Activated CD4-positive, alpha-beta T cell treated with anti-CD3 and anti-CD28 coated beads for 24 hours (primary cell): ENCODE measurements at places on chromosomes 2 and 18.

GRCh38 chr2:121360566-121361300 lies 75.7 kb upstream of the TFCP2L1 start:
- no peak for DNase-seq

DNA sequence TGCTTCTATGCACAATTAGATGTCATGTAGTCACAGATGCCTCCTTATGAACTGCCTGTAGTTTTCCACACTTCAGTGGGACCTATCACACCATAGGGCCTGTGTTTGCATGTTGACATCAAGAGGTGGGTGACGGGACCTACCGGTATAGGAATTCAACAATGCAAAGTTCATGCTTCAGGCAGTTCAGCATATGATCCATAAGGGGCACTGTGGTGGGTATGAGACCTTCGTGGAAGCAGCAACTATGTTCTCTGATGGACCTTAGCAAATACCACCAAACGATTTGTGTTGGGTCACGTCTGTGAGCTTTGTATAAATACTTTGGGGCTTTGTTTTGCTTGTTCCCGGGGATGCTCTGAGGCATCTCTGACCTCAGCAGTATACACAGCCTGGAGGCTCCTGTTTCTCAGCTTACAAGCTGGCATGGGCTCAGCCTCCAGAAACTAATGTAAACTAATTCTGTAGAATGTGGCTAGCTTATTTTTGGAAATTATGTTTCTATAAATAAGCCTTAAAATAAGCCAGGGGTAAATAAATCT lies 111.6 kb downstream of the DTNA start:
- DNase-seq: no peak

DNA sequence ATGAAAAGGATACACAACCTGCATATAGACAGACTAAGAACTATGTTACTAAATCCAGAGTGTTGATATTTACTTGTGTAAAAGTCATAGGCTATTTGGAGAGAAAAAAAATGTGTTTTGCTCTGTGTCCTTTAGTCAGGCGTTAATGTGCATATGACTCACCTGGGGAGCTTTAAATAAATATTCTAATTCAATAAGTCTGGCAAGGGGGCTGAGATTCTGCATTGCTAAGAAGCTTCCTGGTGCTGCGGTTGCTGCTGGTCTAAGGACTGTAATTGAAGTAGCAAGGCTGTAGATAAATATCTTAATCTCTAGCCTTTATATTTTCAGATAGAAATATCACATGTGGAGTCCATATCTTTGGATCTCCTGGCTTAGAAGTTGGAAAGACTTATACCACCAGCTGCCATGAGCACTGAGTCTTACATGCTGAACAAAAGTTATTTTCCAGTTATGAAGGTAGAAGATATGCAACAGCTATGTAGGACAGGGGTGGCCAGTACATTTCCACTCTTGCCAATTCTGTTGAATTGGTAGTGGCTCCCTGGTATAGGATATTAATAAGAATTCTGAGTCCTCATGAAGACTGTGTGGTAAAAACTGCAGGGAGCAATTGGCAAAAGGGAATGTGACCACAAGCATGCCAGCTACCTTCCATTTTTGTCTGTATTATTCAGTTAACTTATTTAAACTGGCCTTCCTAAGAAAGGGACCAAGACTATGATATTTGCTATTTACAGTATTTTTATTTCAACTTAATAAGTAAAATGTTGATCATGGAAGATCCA lies 4.8 kb downstream of the SPAG16 start:
- DNase-seq: no peak

- DNase-seq: no peak
Observed at GRCh38 chr18:76894566-76895346, 72.4 kb downstream of the ZNF236 start.
